ENCODE measurements at places on chromosomes 1 and 21.

GRCh38 chr1:169271098-169271497, 96.5 kb downstream of the NME7 start:
- no peak for DNase-seq

DNA sequence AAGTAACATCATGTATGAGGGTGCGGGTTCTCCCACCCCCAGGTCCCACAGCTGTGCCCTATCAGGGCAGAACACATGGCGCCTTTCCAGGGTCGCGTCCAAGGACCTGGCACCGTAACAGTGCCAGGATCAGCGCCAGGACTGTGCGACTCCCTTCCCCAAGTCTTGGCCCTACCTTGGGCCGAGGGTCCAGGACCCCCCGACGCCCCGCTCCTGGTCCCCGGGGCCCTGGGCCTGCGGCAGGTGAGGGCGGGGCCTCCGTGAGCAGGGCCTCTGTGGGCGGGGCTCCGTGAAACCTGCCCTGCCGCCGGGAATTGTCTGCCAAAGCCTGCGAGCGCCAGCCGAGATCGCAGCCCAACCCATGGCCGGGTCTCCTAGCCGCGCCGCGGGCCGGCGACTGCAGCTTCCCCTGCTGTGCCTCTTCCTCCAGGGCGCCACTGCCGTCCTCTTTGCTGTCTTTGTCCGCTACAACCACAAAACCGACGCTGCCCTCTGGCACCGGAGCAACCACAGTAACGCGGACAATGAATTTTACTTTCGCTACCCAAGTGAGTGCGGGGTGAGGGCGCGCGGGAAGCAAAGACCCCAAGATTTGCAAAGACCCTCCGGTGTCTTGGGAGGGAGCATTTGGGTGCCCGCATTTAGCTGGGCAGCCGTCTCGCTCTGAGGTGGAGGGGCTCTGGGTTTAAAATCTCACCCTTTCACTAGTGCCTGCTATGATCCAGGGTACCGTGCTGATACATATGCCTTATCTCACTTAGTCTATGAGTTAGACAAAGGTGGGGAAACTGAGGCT, at the start of gene RHBG:
Gene RHBG (plus strand): TSS at position 323 of the 796 bp plus-strand sequence. CDS start 39 bp downstream, at position 362.
- DNase-seq: no peak

- no peak for DNase-seq
These were observed 131.4 kb downstream of the FOXD2 start for GRCh38 chr1:47569261-47569660.

DNA sequence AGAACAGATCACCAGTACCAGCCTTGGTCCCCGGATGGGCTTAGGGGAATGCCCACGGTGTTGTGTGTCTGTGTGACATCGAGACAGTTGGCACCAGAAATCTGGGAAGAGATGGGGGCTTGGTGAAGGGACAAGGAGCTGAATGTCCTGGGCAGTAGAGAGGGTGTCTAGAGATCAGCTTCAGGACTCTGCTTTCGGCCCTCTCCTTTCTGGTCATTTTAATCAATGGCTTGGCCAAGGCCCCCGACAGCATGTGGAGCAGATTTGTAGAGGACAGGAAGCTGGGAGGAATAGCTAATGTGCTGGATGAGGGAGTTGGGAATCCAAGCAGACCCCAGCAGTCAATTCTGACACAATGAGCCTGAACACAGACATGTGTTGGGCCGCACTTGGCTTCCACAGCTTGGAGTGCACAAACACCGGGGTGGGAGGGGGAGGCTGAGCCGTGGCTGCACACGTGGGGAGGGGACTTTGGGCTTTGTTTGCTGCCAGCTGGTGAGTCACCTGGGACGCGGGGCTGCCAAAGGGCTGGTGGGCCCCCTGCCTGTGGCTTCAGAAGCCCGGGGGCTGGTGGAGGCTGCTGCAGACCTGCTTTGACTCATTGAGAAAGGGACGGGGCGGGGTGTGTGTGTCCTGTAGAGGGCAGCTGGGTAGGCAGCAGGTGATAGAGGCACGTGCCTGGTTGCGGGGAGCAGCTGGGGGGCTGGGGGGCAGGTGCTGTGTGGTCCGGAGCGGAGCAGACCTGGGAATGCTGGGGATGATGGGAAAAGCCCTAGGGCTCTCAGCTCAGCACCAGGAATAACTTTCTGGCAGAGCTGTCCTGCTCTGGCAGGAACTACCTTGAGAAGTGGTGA, 20.9 kb downstream of the SLC1A7 start:
- DNase-seq: no peak

DNA sequence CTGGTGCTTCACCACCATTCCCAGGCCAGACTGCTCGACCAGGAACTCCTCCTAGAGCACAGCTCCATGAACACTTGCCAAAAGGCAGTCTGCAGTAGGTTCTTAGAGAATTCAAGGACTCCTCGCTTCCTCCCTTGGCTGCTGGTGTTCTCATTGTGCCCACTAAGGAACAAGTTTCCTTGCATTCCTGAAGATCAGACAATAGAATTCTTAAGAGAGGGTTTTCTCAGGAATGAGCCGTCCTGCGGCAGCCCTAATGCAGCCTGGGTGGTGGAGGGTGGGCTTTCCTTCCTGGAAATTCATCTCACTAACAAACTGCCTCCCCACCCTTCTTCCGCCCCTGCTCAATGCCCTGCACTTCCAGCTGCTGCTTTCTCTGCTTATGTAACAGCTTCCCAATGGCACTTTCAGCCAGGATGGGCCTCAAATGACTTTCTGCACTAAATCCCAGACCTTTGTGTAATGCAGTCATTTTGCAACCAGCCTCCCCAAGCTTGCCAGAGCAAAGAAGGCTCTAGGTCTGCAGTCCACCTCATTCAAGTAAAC, 287.9 kb downstream of the PLPP3 start:
- no peak for DNase-seq

GRCh38 chr1:97082160-97082848, 360.7 kb downstream of the PTBP2 start:
- DNase-seq: no peak

DNA sequence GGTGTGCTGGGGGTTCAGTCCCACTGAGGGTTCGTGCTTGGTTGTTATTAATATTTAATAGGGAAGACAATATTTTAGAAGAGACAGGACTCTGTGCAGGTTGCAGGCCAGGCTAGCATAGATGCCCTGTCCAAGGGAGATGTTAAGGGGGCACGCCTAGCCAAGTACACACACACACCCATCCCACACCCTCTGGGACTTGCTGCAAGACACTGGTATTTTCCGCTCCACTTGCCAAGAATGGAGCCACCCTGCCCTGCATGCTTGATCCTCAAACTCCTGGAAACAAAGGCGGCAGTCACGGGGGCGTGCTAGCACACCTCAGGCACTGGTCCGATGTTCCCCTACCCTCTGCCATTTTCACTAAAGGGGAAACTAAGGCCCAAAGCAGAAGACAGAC, 99.1 kb downstream of the MRPL37 start:
- DNase-seq: no peak

GRCh38 chr1:5648410-5649165, 343.6 kb downstream of the NPHP4 start:
- no peak for DNase-seq

DNA sequence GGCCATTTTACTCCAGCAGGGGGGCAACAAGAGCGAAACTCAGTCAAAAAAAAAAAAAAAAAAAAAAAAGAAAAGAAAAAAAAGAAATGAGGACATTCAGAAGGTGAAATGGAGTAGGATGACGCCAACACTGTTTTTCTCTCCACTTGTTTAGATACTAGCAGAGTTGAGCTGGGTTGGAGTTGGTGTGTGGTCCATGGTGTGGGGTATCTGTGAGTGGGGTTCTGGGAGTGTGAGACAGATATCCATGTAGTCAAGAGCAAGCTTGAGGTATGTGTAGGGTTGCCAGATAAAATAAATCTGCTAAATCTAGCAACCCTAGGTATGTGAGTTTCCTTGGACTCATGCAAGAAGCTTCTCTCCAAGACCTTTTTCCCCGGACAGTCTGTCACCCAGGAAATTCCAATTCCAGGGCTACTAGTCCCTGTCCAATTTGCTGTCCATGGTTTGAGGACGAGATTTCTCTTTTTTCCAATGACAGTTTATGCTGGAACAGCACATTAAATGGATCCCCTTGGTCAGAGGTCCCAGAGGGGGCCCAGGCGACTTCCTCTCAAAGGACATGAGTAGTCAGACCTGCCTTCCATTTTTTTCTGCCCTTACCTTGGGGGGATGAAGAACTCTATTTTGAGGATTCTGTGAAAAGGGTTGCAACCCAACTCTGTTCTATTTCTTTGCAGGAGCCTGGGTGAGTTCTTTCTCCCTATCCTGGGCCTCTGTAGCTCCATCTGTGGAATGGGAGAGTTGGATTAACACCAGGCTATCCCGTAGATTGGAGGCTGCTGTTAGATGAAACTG, 2.1 kb upstream of the FOXD2 start:
- DNase-seq: no peak

GRCh38 chr1:215636258-215636965, 69.3 kb downstream of the KCTD3 start:
- DNase-seq: no peak

GRCh38 chr1:57278558-57278957, 145.3 kb downstream of the DAB1 start:
- no peak for DNase-seq

GRCh38 chr1:206083750-206084149, 30.8 kb downstream of the RHEX start:
- no peak for DNase-seq

DNA sequence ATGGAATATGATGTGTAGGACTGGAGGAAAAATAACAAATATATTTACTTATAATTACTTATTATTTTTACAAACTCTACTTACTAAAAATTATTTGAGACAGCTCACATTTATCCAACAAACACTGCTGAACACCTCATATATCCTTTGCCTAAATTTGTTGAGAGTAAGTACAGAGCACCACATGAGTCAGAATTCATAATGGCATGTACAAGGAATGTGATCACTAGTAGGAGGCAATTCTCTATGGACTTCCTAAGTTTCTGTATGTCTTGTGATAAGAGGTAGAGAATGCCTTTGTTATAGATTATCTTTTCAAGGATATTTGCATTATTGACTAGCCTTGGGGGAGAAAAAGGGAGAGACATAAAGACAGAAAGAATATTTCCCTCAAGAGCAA, 8.2 kb upstream of the ST6GALNAC3 start:
- DNase-seq: no peak

DNA sequence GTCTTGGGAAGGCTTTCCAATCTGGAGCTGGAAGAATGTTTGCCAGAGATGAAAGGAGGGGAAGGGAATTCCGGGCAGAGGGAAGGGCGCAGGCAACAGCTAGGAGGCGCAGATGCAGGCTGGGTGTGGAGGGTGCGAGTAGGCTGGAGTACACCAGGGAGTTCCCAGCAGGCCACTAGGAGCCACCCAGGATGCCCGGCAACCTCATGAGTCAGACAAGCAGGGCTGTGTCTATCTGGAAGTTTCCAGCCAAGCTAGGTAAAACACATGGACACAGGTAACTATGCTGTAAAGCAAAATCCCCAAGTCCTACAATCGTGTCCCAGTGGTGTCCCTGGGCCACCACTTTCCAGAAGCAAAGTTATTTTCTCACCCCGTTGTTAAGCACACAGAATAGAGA, 990 bp upstream of the NBL1 start:
- no peak for DNase-seq

GRCh38 chr1:94981575-94981973, 54.7 kb upstream of the CNN3 start:
- DNase-seq: no peak

- no peak for DNase-seq
These were observed 6.5 kb downstream of the ZP4 start for GRCh38 chr1:237884237-237884636.

GRCh38 chr1:118335331-118335732, 150.3 kb upstream of the SPAG17 start:
- DNase-seq: no peak

- DNase-seq: no peak
These were observed 20.4 kb downstream of the THAP3 start for GRCh38 chr1:6645018-6645417.

DNA sequence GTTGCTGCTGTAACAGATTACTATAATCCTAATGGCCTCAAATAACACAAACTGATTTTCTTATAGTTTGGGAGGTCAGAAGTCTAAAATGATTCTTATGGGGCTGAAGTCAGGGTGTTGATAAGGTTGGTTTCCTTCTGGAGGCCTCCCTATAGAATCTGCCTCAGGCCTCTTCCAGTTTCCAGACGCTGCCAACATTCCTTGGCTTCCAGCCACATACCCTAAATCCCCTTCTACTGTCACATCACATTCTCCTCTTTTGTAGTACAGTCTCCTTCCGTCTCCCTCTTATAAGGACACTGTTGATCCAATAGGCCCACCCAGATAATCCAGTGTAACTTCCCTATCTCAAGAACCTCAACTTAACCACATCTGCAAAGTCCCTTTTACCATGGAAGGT, 145.3 kb upstream of the NCAM2 start:
- DNase-seq: no peak

All from iPS DF 6.9 (cell line).